ENCODE measurements at places on chromosomes 6 and 20.

GRCh38 chr6:113009682-113010081, 662.6 kb downstream of the RFPL4B start:
- H3K36me3 ChIP-seq, result no peaks in the 10 kb centered on the region
- no peaks in the 10 kb centered on the region for H3K27me3 ChIP-seq
- no peak for DNase-seq
- peaks cover 5% of the 10 kb centered on the region for H3K4me1 ChIP-seq

- H3K4me3 ChIP-seq, result no peak overlapping the region
- no peak for DNase-seq
- no peaks in the 10 kb centered on the region for H3K36me3 ChIP-seq
- H3K27me3 ChIP-seq, result no peaks in the 10 kb centered on the region
- H3K4me1 ChIP-seq, result peaks cover 28% of the 10 kb centered on the region
- H3K27ac ChIP-seq, result no peak overlapping the region
Measured at GRCh38 chr20:62408640-62409039, 1.6 kb upstream of the CABLES2 start.

DNA sequence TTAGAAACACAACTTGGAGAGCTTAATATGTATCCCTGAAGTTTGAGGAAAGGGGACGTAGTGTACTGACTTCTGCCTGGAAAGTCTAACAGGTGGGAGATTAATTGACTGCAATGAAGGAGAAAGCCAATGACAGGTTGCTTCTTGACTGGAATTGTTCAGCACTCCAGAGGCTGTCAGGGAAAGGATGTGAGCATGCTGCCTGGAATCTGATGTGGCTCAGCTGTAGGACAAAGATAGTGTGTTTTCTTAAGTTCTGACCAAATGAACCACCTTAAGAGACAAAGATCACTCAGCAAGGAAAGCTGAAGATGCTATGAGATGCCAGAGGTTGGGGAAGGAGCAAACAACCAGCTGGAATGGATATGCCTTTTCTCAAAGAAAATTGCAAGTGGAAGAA, 185.8 kb downstream of the PHF3 start:
- no peak overlapping the region for H3K4me3 ChIP-seq
- no peak overlapping the region for H3K27ac ChIP-seq
- no peaks in the 10 kb centered on the region for H3K36me3 ChIP-seq

- no peaks in the 10 kb centered on the region for H3K27me3 ChIP-seq
- no peak overlapping the region for H3K4me3 ChIP-seq
- no peak overlapping the region for H3K27ac ChIP-seq
- DNase-seq, result no peak
Measured at GRCh38 chr6:169406804-169407203, 153.2 kb upstream of the THBS2 start.

GRCh38 chr6:85136310-85136709, 313.6 kb upstream of the NT5E start:
- H3K4me1 ChIP-seq, result no peaks in the 10 kb centered on the region
- H3K4me3 ChIP-seq, result no peak overlapping the region
- H3K36me3 ChIP-seq, result no peaks in the 10 kb centered on the region
- H3K27me3 ChIP-seq, result no peaks in the 10 kb centered on the region

DNA sequence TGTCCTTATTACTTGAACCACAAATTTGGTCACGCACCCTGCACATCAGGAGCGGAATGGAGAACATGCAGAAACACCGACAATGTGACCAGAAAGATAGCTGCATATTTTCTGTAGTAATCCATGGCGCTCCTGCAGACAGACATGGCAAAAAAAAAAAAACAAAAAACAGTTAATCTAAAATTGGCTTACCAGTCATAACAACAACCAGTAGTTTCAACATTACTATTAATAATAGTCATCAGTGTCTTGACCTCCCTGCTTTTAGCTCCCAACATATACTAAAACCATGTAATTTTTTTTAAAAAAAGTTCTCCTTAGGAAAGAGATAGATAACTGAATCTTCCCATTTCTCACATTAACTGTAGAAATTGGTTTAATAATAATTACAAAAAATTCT, 6.8 kb downstream of the CGA start:
- no peaks in the 10 kb centered on the region for H3K27me3 ChIP-seq
- H3K36me3 ChIP-seq, result no peaks in the 10 kb centered on the region
- H3K4me1 ChIP-seq, result no peaks in the 10 kb centered on the region
- no peak overlapping the region for H3K4me3 ChIP-seq

DNA sequence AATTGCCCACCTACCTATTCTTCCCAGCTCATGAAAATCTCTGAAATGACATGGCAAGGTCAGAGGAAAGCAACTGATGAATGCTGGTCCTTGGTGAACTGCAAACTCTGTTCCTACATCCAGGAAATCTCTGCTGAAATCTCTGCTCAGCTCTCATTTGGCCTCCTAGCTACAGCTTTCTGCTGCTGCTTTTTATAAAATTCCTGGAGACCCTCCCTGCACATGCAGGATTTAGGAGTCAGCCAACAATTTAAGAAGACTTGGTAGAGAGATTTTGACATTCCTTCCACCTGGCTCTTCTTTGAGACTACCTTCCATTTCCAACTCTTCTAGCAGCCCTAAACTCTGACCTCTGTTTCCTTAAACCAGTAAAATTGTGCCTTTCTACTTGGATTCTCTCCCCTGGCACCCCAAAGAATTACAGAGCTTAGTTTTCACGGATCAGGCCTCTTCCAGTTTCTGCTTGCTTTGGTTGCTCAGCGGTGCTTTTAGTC, 55.5 kb downstream of the PDE7B start:
- H3K4me3 ChIP-seq, result no peak overlapping the region
- no peaks in the 10 kb centered on the region for H3K36me3 ChIP-seq
- no peak overlapping the region for H3K27ac ChIP-seq
- no peaks in the 10 kb centered on the region for H3K4me1 ChIP-seq
- no peak for DNase-seq

DNA sequence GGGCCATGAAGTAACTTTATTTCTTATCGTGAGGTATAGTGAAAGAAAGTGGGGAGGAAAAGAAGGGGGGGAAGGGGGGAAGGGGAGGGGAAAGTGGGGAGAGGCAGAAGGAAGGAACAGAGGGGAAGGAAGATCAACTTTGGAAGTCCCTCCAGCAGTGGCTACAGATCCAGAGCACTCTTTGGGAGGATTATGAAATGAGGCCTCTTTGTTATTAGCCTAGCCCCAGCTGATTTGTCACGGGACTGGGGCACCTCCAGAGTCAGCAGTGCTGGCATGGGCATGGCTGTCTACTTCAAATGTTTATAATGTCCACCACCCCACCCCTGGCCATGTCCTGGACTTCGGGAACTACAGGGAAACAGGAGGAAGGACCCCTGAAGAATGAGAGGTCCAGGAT, 7.6 kb downstream of the MOCS1 start:
- H3K27ac ChIP-seq, result no peak overlapping the region
- DNase-seq, result no peak
- no peaks in the 10 kb centered on the region for H3K27me3 ChIP-seq
- H3K4me3 ChIP-seq, result no peak overlapping the region

GRCh38 chr6:134880487-134881190, 69.3 kb downstream of the ALDH8A1 start:
- no peak overlapping the region for H3K4me3 ChIP-seq
- H3K27me3 ChIP-seq, result no peaks in the 10 kb centered on the region
- H3K36me3 ChIP-seq, result no peaks in the 10 kb centered on the region
- H3K4me1 ChIP-seq, result no peaks in the 10 kb centered on the region
- no peak for DNase-seq
- H3K27ac ChIP-seq, result no peak overlapping the region

- no peak overlapping the region for H3K27ac ChIP-seq
- no peaks in the 10 kb centered on the region for H3K27me3 ChIP-seq
- DNase-seq, result no peak
- no peaks in the 10 kb centered on the region for H3K36me3 ChIP-seq
- no peaks in the 10 kb centered on the region for H3K4me1 ChIP-seq
Measured at GRCh38 chr6:32375739-32376529, 4.2 kb upstream of the TSBP1 start.

- H3K4me1 ChIP-seq, result no peaks in the 10 kb centered on the region
- no peak for DNase-seq
- no peaks in the 10 kb centered on the region for H3K27me3 ChIP-seq
- no peak overlapping the region for H3K4me3 ChIP-seq
- no peak overlapping the region for H3K27ac ChIP-seq
Measured at GRCh38 chr6:147141711-147142308, 62.4 kb upstream of the STXBP5 start.

DNA sequence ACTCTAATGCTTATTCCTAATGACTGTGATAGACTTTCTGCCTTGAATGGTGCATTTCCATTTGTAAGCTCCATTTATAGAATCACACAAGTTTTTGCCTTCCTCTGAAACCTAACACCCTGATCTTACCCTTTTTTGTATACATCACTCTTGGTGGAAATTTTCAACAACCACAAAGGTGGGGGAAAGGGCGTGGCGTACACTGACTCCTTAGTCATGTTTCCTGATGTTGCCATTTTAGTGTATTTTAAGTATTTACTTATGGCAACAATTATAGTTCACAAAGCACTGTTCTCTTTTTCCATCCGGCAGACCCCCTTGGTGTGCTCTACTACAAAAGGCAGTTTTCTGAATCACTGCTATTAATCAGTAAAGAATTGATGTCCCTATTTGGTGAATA, 92.0 kb downstream of the ATXN1 start:
- peaks cover 8% of the 10 kb centered on the region for H3K4me1 ChIP-seq
- no peak overlapping the region for H3K27ac ChIP-seq
- no peaks in the 10 kb centered on the region for H3K27me3 ChIP-seq
- no peaks in the 10 kb centered on the region for H3K36me3 ChIP-seq

DNA sequence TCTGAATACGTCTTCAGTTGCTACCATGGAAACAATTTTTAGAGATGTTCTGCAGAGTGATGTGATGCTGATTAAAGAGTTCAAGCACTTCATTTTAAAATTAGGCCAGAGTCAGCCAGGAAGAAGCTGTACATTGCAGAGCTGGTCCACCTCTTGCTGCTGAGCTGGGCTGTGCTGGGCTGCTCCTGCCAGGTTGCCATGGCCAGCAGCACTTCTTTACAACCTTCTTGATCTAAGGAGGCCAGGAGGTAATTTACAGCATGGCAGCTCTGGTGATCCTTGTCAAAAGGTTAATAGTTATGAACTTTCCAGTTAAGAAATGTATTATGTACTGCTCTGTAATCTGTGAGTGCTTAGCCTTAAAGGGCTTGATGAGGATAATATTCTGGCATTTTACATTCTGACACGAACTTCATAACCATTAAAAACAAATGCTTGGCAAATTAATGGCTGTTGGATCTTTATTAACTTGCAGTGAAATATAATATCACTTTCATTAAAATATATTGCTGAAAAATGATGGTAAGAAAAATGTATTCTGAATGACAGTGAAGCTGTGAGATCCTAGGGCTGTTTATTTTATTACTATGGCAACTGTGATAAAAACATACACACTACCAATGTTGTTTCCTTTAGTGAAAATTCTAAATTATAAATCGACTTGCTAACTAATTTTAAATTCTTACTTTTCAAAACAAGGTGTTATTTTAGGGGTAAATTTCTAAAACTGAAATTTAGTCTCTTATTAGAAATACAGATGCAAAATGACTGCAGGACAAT, 259.7 kb downstream of the RFPL4B start:
- no peak overlapping the region for H3K27ac ChIP-seq
- peak; percentile 15 for DNase-seq
- H3K4me3 ChIP-seq, result no peak overlapping the region
- no peaks in the 10 kb centered on the region for H3K27me3 ChIP-seq
- no peaks in the 10 kb centered on the region for H3K4me1 ChIP-seq
- no peaks in the 10 kb centered on the region for H3K36me3 ChIP-seq

- DNase-seq, result no peak
- H3K4me1 ChIP-seq, result peaks cover 29% of the 10 kb centered on the region
- peak overlapping the region; percentile 87 for H3K4me3 ChIP-seq
- no peaks in the 10 kb centered on the region for H3K36me3 ChIP-seq
Measured at GRCh38 chr6:36985417-36985807, 584 bp downstream of the MTCH1 start.

DNA sequence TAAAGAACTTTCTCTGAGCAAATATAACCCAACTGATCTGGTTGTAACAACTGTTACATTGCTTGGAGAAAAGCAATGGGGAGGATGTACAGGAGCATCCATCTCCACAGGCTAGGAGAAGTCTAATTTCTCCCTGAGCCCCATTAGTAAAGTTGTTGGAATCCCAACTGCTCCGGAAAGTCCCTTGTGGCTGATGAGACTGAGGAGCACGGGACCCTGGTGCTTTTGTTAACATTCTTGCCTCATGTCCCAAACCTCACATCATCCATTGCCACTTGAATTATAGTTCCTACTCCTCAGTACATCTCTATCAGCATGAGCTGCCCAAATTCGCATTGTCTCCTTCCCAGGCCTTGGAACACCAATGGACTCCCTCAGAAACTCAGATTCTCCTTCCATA, 260.6 kb upstream of the BMP2 start:
- H3K27me3 ChIP-seq, result no peaks in the 10 kb centered on the region
- no peak overlapping the region for H3K4me3 ChIP-seq
- DNase-seq, result no peak

GRCh38 chr20:32536851-32537656, 48.1 kb downstream of the NOL4L start:
- H3K4me3 ChIP-seq, result peak overlapping the region; percentile 42
- DNase-seq, result no peak
- peaks cover 47% of the 10 kb centered on the region for H3K4me1 ChIP-seq
- no peak overlapping the region for H3K27ac ChIP-seq

DNA sequence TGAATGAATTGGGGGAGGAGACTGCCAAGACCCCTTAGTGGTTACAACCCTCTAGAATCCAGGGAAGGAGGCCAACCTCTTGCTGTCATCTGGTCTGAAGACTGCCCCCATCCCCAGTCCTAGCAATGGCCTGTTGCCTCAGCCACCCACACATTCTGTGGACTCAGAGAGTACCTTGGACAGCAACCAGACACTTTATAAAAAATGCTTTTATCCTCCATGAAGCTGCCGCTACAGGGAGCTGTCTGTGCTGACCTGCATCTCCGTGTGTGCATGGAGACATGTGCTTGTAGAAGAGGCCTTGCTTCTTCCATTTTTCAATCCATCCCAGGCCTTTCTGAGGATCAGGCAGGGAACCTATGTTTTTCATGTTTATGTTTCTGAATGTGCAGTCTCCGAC, 15.2 kb downstream of the CDH22 start:
- H3K4me1 ChIP-seq, result no peaks in the 10 kb centered on the region
- H3K27ac ChIP-seq, result no peak overlapping the region
- no peak overlapping the region for H3K4me3 ChIP-seq
- peak; percentile 92 for DNase-seq
- no peaks in the 10 kb centered on the region for H3K36me3 ChIP-seq
- no peaks in the 10 kb centered on the region for H3K27me3 ChIP-seq

DNA sequence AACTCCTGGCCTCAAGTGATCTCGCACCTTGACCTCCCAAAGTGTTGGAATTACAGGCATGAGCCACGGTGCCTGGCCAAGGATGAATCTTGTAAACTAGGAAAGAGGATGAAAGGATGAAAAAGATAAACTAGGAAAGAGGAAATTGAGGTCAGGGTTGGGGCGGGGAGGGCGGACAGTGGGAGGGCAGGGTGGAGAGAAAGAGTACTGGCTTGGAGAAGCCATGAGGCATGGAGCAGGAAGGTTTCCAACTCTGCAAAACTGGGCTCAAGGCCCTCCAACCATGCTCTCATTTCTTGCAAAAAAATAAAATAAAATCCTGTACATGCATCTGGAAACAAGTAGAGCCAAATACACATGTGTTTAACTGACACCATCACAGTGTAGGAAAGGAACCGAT, 256.6 kb upstream of the SGK1 start:
- no peaks in the 10 kb centered on the region for H3K4me1 ChIP-seq
- no peak overlapping the region for H3K27ac ChIP-seq
- H3K27me3 ChIP-seq, result no peaks in the 10 kb centered on the region
- no peak overlapping the region for H3K4me3 ChIP-seq
- DNase-seq, result no peak

Data from cardiac muscle cell (in vitro differentiated cells and primary cell).